D721Med (cell line): ENCODE measurements at places on chromosomes 7 and 10.

GRCh38 chr7:50397320-50397970 lies 52.7 kb downstream of the FIGNL1 start:
- DNase-seq = no peak

DNA sequence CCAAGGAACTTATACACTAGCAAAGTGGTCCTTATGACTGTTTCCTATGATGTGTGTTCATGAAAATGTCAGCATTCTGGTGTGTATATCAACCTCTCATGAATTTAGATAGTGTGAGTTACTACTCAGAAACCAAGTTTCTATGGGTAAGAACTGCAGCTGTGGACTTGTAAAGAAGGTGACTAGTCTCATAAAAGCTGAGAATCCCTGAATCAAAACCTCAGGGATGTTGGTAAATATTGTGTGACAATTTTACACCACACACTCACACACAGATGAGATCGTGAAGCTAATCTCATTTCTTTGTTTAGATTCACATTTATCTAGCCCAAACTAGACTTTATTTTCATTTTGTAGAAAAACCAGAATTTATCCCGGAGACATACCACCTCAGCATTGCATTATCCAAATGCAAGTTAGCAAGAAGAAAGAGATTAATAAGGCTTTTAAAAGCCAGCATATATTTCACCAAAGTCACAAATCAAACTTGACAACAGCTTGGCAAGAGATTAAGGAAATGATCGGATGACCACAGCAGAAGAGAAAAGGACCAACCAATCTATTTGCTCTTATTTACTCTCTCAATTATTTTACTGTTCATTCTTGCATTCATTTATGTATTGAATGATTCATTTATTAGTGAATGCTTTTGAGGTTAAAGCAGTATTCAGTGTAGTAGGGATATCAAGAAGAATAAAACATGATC lies 92.9 kb downstream of the PLXDC2 start:
- DNase-seq = no peak

DNA sequence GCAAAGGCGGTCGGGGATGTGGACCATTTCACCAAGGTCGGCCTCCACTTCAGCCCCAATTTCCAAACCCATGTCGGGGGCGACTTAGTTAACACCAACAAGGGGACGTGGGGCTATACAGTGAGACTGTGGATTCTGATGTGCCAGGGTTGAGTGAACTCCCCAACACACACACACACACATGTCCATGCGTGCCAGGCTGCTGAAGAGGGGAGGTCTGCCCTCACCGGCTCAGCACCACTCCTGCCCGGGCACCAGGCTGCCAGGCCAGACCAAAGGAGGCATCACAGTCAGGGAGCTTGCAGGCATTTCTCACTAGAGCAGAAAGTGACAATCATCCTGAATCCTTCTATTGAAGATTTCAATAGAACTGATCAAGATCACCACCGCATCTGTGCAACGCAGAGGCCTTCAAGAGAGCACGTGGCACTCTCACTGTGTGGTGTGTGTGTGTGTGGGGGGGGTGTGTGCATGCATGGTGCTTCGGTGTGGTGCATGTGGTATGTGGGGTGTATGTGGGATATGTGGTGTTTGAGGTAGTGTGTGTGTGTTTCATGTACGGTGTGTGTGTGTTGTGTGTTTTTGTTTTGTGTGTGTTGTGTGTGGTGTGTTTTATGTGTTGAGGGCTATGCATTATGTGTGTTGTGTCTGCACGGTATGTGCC lies 403.5 kb upstream of the RNF32 start:
- DNase-seq = no peak

DNA sequence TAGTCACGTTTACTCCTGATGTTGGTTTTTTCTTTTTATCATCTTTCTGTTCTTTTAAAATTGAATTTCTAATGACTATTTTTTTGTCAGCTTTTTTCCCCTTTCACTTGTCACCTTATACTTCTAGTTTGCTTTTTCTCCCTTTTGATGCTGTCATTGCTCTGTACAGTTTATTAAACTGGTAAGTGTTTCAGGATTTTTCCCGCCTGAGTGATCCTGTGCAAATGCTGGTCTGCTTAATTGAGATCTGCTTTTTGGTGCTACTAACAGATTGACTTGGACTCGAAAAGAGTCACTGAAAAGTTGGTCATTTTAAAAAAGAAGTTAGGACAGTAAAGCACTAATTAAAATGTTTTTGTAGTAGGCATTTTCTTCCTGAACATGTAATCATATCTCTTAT lies 95.2 kb downstream of the PHTF2 start:
- no peak for DNase-seq

GRCh38 chr10:24982319-24983112 lies 30.1 kb upstream of the PRTFDC1 start:
- DNase-seq = no peak

GRCh38 chr10:86556933-86557649 lies 35.5 kb upstream of the WAPL start:
- no peak for DNase-seq

DNA sequence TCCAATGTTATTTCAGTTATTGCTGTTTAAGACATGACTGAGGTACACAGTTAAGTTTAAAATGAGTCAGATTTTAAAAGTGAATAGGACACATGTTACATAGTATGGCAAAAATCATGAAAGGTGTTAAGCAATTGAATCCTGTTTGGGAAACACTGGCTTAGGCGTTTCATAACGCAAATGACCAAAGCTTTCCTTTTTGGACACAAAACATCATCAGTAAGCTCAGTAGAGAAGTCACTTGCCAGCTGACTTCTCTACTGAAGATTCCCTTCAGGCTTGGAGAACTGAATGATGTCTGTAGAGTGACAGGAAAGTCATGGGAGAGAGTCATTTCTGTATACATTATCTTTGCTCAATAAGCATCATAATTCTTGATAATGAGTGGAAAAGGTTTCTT lies 64.4 kb upstream of the RSBN1L start:
- DNase-seq = no peak

DNA sequence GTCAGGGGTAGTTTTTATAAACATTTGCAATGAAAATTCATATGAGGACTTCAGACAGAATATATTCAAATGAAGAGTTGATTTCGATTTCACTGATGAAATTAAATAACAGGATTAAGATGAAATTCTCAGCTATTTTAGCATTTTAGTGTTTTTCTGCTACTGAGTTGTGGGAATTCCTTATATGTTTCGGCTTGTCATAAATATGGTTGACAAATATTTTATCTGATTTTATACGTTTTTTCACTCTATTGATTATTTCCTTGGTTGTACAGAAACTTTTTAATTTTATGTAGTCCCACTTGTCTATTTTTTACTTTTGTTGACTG lies 14.6 kb upstream of the NME8 start:
- DNase-seq = no peak

DNA sequence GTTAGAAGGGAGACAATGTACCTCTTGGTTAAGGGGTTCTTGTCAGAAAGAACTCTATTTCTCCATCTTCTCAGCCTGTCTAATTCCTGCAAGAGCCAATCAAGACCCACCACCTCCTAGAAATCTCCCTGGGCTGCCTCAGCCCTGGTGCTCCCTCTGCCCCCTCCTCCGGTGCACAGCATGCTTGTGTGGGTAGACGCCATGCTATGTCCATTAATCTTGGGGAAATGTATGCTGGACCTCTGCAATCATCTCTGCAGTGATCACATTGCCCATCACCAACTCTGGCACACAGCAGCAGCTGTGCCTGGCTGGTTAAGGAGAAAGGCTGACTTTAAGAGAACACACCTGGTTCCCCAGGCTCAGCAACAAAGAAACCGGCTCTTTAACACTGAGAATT lies 37.3 kb downstream of the SH3PXD2A start:
- no peak for DNase-seq

DNA sequence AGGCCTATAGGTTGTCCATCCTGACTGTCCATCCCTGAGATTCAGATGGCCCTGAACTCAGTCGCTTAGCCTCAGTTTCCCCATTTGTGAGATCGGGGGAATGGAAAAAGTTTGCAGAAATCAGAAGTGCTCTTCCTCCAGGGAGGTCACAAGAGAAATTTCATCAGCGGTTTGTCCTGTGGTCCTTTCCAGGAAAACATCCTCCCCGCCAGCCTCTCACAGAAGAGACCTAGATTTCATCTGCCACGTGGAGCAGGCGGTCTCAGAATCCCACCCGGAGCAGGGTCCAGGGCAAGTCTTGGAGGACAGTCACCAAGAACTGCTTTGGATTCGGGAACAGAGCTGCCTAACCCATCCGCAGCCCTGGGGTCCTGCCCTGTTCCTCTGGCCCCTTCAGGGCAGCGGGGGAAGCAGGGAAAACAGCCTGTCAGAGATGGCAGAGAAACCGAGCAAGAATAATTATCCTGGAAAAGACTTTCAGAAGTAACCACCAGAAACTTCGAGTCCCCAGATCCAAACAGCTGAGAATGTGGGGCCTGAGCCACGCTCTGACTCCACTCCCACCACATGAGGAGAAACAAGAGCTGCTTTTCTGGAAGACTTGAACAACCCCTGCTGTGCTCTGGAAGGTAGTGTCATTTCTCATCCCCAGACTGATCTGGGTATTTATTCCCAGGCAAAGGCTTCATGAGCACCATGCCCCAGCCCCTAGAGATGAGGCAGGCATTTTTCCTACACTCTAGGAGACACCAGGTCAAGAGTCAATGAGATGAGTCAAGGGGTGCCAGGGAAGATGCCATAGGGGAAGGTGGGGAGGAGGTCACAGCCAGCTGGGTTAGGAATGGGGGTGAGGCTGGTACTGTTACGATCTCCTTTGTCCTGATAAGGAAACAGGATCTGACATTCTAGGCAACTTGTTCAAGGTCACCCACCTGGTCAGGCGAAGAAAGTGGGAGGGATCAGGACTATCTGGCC lies 1.1 kb upstream of the TNS3 start:
- DNase-seq = no peak

DNA sequence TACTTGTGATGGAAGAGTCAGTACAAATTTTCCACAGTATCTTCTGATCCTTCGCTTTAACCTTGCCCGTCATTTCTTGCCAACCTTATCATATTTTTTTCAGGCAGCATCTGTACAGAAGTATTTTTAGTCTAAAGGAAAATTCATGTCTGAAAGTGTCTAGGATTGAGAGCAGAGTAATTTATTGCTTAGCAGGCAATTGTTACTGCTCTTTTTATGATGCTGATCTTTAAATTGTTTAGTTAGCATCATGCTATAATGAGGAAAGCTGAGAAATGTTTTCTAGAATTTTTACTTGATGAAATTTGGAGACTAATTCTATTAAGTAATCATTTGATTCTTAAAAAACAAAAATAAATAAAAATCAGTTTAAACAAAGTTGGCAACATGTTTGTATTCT lies 20.6 kb downstream of the KAT6B start:
- no peak for DNase-seq

DNA sequence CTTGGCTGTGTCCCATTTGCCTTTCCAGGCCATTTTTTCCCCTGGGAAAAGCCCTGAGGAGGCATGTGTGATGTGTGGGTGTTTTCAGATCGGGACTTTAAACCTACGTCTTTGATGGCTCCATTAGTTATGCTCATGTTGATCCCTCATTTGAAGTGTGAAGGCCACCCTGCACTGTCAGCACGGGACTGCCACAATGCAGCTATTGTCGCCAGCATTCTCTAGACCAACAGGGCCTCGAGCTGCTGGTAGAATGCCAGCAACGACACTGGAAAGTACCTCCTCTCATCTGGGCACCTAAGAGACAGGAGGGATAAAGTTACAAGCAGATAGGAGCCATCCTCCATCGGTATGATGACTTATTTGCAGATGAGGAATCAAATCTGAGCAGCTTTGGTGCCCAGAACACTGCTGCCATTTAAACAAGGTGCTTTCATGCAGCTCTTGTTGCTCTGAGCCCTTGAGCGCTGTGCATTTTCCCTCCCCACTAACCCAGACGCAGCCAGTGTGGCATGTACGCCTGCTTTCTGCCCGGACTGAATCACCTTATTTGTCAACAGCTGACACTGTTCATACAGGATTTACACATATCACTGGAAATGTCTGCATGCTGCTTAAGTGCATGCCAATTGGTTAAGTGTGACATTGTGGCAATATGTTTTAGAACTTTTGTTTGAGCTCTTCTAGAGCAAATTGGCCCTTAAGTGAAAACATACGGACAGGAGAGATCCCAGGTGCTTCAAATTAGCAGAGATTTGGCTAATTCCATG lies 175.0 kb upstream of the PITRM1 start:
- DNase-seq = no peak

- no peak for DNase-seq
Measured at GRCh38 chr7:36911788-36912187, 187.5 kb upstream of the AOAH start.

- no peak for DNase-seq
Measured at GRCh38 chr10:94288361-94289101, 74.2 kb downstream of the NOC3L start.

DNA sequence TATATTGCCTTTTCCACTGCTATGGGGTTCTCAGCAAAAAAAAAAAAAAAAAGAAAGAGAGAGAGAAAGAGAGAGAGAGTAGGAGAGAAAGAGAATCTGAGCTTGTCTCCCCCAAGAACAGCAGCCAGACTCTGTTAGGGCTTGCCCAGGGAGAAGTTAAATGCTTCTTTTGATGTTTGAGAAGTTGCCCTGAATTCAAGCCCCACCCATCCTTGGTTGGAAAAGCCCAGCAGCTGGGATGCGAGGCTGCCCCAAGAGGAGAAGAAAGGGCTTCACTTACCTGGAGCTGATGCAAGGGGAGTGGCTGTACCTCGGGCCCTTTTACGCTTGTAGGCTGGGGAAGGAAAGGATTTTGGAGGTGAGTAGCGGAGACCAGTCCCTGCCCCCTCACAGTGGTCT lies 20.9 kb upstream of the MGMT start:
- DNase-seq = no peak

GRCh38 chr10:117439243-117439912 lies 64.1 kb upstream of the PDZD8 start:
- no peak for DNase-seq

- DNase-seq = no peak
Measured at GRCh38 chr7:87837597-87837996, 38.6 kb downstream of the SLC25A40 start.

DNA sequence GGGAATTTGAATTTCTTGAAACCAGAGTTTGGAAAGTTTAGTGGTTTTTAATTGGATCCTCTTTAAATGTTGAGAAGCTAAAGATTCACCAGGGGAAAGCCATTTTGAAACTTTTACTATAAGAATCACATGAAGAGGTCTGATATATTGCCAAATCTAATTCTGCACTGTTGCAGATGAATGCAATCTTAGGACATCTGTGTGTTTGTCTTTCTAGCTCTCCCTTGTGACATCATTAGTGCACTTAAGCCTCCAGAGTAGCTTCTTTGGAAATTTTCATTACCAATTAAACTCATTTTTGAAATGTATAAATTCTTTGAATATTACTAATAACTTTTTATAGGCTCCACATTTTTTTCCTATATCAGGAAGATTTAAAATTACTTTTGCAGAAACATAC lies 160.2 kb downstream of the BICC1 start:
- DNase-seq = no peak

DNA sequence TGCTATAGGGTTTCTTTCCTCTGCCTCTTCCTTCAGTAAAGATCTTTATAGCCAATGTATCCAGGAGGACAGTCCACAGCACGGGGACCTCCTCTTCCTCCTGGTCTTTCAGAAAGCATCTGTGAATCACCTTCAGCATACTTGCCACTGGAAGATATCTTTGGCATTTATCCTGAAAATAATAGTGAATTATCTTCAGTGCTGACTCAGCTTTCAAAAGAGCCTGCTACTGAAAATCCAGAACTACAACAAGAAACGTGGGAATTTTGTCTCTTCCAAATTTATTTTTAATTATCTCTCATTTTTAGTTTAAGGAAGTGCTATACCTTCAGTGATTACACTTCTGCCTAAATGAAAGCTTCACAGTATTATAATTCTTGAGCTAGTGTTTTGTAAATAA lies 7.6 kb upstream of the UNC5B start:
- DNase-seq = no peak

- no peak for DNase-seq
Measured at GRCh38 chr7:86970986-86971385, 88.5 kb downstream of the ELAPOR2 start.

- DNase-seq = no peak
Measured at GRCh38 chr10:70593513-70593890, 9.0 kb downstream of the PRF1 start.
